ENCODE measurements at places on chromosomes 3 and 15.

GRCh38 chr15:101579631-101580163 is 72.5 kb downstream of the TM2D3 start:
- no peak for DNase-seq

DNA sequence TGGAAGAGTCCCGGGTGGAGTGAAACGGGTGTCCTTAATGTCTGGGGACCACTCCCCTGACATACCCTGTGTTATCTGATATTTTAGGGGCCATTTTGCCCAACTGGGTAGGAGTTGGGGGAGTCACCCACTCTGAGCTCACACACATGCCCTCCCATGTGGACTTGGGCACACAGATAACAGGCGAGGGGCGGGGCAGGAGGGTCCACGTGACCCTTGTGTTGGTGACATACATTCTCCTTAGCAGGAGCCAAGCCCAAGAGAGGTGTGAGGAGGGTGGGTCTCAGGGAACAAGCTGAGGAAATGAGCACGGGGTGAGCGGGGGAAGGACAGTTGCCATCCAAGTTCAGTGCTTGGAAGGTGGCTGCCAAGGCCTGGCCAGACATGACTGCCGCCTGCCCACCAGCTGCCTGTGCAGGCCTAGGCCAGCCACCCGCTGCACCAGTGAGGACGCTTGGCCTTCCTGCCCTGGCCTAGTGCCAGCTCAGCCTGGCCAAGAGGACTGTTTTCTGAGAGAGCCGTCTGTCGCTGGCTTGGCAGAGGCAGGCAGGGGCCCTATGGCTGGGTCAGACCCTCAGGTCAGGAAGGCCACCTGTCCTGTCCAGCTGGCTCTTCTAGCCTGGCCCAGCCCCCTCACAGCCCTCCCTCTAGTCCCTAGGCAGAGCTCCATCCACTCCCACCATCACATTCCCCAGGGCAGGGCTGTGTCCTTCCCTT is 31.3 kb upstream of the TMEM115 start:
- no peak for DNase-seq

DNA sequence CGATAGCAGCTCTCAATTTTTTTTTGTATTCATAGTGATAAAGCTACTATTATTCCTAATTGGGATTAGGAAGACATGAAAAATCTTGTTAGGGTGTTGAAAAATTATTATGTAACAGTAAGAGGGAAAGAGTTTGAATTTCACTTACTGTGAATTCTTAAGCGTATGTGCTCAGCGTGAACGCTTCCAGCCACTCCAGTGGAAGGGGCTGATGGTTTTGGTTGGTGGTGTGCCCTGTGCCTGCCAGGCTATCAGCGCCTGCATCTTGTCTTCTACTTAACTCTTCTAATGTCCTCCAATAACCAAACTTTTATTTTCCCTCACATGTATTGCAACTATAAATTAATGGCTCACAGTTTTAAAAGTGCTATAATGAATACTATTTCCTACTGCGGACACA is 22.5 kb downstream of the CDIN1 start:
- no peak for DNase-seq

- DNase-seq: no peak
These were observed 131.9 kb downstream of the DNAJB8 start for GRCh38 chr3:128334766-128335165.

- DNase-seq: peak; percentile 87
These were observed 45.2 kb downstream of the ATP2B2 start for GRCh38 chr3:10459954-10460754.

DNA sequence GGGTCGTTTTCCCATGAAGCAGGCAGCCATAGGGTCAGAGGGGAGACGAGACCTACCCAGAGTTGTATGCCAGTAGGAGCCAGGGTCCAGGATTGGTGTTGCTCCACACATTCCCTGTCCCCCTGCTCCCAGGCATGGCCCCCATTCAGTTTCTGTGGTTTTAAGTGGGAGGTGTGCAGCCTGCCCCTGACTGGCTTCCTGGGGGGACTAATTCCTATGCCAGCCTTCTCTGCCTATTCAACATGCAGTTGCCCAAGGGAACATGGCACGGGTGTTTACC is 126.3 kb downstream of the EEFSEC start:
- no peak for DNase-seq

- DNase-seq: no peak
These were observed 83.7 kb downstream of the ETV5 start for GRCh38 chr3:186025161-186025560.

GRCh38 chr3:9149566-9149965 is 99.9 kb downstream of the SRGAP3 start:
- no peak for DNase-seq

DNA sequence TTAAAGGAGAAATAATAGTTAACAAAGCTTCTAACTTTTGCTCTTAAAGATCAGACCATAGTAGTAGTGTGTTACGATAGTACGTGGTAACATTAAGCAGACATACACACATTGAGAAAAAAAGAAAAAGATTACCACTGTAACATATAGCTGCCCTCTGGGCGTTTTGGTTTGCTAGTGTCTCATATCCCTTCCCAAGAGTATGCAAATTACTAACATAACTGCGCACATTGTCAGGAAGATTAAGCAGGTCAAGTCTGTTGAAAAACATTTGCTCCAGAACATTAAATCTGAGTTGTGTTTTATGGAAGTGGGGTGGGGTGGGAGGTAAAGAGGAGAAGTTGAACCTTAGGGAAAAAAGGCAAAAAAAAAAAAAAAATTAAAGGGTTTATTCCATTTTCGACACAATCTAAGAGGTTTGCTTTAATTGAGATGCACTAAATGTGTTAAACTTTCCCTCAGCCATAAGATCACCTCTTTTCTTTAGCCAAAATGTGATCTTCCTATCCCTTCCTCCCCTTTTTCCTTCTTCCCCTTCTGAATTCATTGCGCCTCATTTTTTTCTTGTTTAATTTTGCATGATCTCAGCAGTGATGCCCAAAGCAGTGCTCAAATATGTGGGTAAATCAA is 1.5 kb upstream of the LRIG1 start:
- no peak for DNase-seq

DNA sequence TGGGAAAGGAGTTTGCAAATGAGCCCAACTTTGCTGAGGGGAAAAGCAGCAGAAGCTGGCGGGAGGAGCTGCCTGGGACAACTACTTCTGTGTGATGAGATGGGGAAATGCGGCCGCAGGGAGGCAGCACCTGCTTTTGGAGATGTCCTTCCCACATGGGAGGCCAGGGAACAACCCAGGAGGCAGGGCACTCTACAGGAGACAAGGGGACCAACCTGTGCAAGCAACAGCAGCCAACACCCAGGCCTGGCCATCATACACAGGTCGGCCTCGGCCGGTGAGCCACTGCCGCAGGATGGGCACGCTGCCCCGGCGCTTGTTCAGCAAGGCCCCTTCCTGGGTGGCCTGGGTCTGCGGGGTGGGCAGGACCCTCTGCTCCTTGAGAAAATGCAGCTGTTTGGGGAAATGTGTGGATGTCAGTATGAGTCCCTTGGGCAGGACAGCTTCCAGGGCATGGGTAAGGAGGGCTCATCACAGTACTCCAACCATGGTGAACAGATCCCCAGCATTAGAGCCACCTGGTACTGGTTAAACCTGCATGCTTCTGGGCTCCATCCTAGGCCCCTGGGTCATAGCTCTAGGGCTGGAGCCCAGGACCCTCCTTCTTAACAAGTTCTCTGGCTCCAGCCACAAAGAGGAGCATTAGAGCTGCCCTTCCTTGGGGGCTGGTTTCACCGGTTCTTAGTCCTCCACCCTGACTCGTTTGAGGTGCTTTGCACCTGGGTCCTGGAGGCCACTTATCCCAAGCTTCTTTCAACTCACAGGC is 11.6 kb downstream of the EPB42 start:
- no peak for DNase-seq

All from KBM-7 (cell line).